ENCODE measurements at places on chromosomes 2 and 18.

DNA sequence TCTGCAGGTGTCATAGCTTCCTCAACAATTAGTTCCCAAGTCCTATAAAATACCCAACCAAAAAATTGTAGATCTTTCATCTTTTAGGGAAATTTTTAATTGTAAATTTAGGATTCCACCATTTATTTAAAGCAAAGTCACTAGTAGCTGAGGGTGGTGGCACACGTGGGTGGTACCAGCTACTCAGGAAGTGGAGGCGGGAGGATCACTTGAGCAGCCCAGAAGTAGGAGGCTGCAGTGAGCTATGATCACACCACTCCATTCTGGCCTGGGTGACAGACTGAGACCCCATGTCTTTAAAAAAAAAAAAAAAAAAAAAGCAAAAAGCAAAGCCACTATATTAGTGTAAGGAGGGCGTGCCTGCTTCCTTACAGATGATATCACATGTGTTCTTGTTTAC is 60.3 kb upstream of the GREB1L start:
- no peak for DNase-seq

GRCh38 chr2:138827426-138828054 is 47.4 kb upstream of the NXPH2 start:
- no peak for DNase-seq

GRCh38 chr2:47046271-47046670 is 108.8 kb downstream of the STPG4 start:
- DNase-seq = no peak

- no peak for DNase-seq
Measured at GRCh38 chr2:223058952-223059716, 7.1 kb downstream of the KCNE4 start.

- no peak for DNase-seq
Measured at GRCh38 chr2:14866736-14867352, 234.3 kb downstream of the LRATD1 start.

GRCh38 chr2:230715201-230715600 is 2.6 kb downstream of the CAB39 start:
- no peak for DNase-seq

Data from Right ventricle myocardium superior (tissue), 1 donor.